IMR-90 (cell line): ENCODE measurements at places on chromosomes 1 and 21. TPM values are rescaled to one million over a fixed set of nuclear protein-coding genes. Genes with fewer than 3 reads are reported as not detected.

- DNase-seq = no peak
Measured at GRCh38 chr1:186865857-186866256, 37.1 kb downstream of the PLA2G4A start.

GRCh38 chr1:207669528-207670009 is 24.6 kb downstream of the CR1L start:
- no peak for DNase-seq

KAZN gene
- 5.2 and 5.6 TPM in 2 replicates for total RNA-seq

GRCh38 chr1:68221980-68222373 is 10.3 kb downstream of the WLS start:
- peak; percentile 70 for DNase-seq

UBL4B gene
- not detected in 2 replicates for total RNA-seq

GRCh38 chr1:95916616-95917015 is 682.6 kb downstream of the RWDD3 start:
- DNase-seq = peak; percentile 14

FCRL1 gene
- total RNA-seq = not detected in 2 replicates

GRCh38 chr21:17572431-17572830 is 40.3 kb downstream of the BTG3 start:
- DNase-seq = no peak

DNA sequence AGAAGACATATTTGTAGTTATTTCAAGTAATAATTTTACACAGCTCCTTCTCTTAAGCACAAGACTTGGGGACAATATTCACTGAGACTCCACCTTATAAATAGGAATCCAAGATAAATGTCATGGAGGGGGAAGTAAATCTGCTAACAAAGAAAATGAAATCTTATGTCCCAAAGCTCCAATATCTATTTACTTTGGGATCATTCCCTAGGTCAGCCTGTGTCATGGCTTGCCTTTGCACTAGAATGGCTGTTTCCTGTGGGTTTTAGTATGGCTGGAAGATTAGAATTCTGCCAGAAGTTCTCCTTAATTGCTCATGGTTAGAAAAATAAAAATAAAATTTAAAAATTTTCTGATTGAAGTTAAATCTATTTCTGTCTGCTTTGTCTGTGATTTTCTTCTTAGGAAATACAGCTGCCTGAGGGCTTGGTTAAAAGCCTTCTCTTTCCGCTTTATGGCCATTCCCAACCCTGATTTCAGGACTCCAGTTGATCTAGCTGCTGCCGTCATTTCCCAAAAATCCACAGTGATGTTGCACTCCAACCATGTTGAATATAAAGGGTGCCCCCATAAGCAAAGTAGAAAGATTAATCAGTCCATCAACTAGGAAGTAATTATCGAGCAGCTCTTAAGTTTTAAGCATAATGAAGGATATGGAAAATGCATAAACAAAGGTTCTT is 326.4 kb upstream of the LYPLAL1 start:
- no peak for DNase-seq

CASZ1 gene
- under 0.01 and 0.18 TPM in 2 replicates for total RNA-seq

FAM72A gene
- 2.2 and 4.2 TPM in 2 replicates for total RNA-seq

GRCh38 chr1:11109047-11109760 is 9.5 kb upstream of the EXOSC10 start:
- no peak for DNase-seq

LCE2C gene
- total RNA-seq = not detected in 2 replicates

DNA sequence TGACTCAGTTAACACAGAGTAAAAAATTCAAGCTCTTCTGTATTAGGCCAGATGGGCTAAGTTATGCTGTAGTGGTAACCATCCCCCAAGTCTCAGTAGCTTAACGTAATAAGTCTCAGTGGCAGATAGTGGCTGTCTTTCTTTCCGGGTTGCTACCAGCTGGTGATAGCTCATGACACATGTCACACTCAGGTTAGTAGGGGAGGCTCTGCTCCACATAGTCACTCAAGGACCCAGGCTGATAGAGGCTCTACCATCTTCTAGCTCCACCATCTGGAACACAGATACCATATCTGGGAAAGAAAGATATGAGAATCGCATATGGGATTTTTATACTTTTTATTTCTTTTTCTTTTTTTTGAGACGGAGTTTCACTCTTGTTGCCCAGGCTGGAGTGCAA is 16.2 kb upstream of the MEF2D start:
- no peak for DNase-seq

DNA sequence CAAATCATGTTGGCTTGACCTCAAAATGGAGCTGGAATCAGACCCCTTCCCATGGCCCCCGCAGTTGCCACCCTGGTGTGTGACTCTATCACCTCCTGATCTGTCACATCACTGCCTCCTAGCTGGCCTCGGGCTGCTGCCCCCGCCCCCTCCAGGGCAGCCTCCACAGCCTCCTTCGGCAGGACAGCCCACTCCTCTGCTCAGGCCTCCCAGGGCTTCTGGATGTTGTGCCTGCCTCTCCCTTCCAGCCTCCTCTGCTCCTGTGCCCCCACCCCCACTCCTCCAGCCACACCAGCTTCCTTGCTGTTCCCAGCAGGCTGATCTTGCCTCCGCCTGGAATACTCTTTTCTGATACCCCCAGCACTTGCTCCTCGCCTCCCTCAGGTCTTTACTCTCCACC is 134.4 kb upstream of the EDN2 start:
- DNase-seq = no peak

- DNase-seq = no peak
Measured at GRCh38 chr1:62397301-62397700, 39.5 kb upstream of the USP1 start.

- DNase-seq = no peak
Measured at GRCh38 chr1:156838972-156839371, 19.9 kb downstream of the INSRR start.

DNA sequence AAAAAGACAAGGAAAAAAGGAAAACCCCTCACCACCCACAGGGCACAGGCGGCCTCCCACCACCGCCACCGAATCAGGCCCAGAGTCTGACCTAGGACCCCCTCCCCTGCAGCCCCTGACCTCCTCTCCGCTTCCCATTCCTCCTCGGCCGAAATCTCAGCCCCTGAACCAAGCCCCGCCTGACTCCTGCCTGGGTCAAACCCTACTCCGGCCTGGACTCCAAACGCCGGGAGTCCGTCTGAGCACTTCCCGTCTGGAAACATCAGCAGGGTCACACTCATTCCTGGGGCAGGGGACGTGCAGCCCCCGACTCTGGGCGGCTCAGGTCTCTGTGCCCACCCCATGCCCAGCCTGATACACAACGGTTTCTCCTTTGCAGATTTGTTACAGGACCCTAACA is 26.4 kb upstream of the SUMO3 start:
- DNase-seq = no peak

WDR4 gene
- total RNA-seq = 8.6 and 11.3 TPM in 2 replicates

GRCh38 chr1:156785458-156785857 is 18.1 kb downstream of the PRCC start:
- DNase-seq = no peak

HENMT1 gene
- total RNA-seq = 0.28 and 0.54 TPM in 2 replicates

GRCh38 chr1:151284013-151284577 is 2.0 kb downstream of the ZNF687 start:
- no peak for DNase-seq

DNA sequence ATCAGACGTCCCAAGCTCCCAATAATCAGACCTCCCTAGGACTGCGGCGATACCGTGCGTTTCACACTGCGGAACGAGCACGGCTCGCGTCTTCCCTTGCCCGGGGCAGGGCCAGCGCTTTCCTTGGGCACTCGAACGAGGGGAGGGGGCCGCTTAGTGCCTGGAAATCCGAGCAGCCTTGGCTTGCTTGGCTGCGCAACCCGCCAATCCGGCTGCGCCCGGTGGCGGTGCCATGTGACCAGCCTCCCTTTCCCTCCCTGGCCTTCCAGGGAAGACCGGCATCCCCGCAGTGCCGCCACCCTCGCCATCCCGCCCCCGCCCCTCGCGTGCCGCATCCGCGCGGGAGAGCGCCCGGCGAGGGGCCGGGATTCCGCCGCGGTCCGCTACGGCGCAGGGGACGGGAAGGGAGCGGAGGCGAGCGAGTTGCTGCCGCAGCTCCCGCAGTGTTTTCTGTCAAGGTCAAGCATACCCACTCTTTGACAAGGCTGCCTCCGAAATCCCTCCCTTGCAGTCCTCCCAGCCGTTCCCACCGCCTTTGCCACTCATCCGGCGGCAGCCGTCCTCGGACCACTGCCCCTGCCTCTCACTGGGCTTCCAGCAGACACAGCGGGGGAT is 8.3 kb upstream of the RNF19B start:
- DNase-seq = peak; percentile 45

DNA sequence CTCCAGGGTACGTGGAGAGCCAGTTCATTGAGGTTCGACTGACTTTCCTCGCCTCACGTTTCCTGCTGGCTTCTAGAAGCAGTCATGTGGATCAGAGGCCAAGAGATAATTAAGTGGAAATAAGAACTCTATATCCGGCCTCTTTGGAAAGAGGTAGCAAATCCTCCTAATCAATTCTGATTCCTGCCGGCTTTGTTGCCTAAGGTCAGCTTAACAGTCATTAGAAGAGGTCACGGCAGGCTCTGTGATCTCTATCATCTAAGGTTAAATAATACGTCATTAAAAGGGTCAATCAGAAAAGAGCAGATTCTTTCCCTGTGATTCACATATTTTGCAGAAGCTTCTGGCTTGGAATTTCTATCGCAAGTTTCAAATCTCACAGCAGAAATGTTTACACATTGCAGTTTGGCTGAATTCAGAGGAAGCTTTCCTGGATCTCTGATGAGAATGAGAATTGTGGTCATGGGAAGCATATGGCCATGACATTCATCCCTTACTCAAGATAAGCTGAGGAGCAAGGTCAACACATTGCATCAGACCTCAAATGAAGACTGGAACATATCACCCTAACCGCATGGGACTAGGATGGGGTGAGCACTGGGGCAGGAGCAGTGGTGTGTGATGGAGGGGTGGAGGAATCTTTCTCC is 189.4 kb downstream of the PBX1 start:
- peak; percentile 99 for DNase-seq

DNA sequence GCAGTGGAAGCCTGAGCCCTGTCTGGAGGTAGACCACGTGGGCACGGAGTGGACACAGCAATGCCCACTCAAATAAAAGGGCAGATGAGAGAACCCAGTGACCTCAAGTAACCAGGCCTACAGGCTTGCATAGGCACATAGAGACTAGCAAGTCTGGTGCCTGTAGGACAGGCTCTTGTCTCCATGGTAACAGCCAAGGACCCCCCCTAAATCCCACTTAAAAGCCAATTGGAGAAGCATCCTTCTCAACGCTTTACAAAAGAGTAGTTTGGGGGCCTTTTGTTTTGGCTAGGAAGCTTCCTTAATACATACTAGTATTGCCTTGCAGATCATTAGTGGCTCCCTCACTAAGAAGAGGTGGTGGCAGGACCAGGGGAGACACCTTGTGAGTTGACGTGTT is 63.9 kb downstream of the VWA5B1 start:
- DNase-seq = no peak

RGS7 gene
- total RNA-seq = 0.72 and 0.83 TPM in 2 replicates

DNA sequence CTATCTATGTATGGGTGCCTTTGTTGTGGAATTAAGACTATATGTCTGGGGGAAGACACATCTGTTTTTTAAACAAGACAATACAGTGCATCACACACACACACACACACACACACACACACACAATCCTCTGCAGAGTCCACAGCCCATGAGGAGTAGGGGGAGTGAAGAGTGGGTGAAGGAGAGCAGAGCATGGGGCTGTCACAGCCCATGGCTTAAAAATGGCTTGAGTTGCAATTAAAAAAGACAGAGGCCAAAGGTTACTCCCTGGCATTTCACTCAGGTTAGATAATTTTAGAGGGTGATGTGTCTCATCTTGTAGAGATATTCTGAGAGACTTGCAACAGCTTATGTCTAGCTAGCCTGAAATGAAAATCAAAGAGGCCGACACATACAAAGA is 176.5 kb upstream of the PLXNA2 start:
- DNase-seq = no peak

DNA sequence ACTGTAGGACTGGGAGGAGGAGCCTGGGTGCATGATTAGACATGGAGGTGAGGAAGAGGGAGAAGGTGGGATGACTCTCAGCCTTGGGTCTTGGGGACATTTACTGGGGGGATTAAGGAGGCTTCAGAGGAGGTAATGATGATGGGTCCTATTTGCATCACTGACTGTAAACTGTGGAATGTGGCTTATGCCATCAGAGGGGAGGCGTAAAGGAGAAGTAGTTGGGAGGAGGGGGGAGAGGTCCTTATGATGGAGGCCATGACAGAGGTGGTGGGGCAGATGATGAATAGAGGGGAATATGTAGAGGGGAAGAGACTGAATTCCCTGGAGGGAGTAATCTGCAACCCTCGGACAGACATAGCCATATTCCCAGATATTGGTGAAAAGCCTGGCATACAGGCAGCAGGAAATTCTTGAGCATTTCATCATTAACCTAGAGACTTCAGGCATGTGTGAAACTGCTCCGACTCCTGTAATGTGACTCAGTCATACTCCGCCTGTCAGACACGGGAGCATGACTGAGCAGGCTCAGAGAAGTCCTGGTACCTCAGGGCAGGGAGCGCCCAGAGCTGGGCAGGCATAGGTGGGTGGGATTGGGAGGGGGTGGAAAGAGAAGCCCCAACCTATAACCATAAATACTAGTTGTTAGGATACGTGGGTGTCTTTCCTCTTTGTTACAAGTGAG is 8.0 kb upstream of the LCE5A start:
- no peak for DNase-seq

GRCh38 chr1:68128820-68129219 is 78.4 kb upstream of the DIRAS3 start:
- no peak for DNase-seq

DNA sequence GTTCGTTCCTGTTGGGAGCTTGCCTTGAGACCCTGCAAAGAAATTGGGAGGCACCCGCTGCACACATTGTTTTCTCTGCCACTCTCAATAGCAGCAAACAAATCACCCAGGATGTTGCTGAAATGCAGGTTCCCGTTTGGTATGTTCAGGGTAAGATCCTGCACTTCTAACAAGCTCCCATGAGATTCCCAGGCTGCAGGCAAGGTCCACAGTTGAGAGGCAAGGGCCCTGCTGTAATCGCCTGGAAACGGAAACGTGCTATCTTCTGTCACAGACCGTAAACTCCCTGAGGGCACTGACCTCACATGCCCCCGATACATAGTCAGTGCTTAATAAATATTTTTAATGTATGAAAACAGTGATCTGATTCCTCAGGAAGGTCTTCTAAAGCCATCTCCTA is 37.8 kb downstream of the XCL1 start:
- no peak for DNase-seq

DNA sequence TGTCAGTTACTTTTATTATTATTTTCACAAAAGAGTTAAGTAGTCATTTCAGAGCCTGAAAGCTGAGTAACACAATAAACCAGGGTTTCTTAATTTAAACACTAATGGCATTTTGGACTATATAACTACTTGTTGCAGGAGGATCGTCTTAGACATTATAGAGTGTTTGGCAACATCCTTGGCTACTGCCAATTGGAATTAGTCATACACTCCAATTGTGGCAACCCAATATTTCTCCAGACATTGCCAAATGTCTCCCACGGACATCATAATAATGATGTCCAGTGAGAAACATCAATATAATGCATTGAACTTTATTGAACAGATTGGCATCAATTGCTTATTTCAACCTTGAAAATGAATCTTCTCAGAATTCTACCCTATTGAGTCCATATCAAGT is 441.9 kb upstream of the ADGRL4 start:
- no peak for DNase-seq

DNA sequence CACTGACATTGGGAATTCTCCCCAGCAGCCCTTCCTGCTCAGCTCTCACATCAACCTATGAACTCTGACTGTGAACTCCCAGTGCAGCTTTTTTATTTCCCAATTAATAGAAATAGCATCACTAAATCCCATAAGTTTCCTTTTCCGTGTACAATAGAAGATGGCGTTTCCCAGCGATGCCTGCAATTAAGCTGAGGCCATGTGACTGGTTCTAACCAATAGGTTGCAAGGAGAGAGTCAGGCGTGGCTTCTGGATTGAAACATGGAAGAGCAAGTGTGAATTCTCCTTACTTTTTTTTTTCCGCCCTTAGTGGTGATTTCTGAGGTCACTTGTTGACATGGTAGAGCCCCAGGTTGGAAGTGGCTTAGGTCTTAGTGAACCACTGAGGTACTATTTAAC is 59.0 kb upstream of the IGSF5 start:
- DNase-seq = no peak
